Left ventricle myocardium superior (tissue), 1 donor: ENCODE measurements at places on chromosomes 2 and 18. TPM values are rescaled to one million over a fixed set of nuclear protein-coding genes. Genes with fewer than 3 reads are reported as not detected.

Gene LRP2
- 2.0 TPM for total RNA-seq

Gene B4GALT6
- total RNA-seq, result 11.9 TPM

Gene STAT4
- total RNA-seq, result 0.57 TPM

Gene CAB39
- 86.2 TPM for total RNA-seq

Gene GCKR
- not detected for total RNA-seq

Gene GALNT3
- total RNA-seq, result 0.17 TPM

Gene TUBA3E
- total RNA-seq, result 60.2 TPM

Gene IL18R1
- total RNA-seq, result 1.3 TPM

Gene ANKRD30BL
- not detected for total RNA-seq

Gene DSG4
- not detected for total RNA-seq

Gene IL36B
- total RNA-seq, result not detected

Gene TMEM17
- total RNA-seq, result 1.4 TPM

Gene EML6
- 0.59 TPM for total RNA-seq
